ENCODE measurements at places on chromosomes 5 and 9.

DNA sequence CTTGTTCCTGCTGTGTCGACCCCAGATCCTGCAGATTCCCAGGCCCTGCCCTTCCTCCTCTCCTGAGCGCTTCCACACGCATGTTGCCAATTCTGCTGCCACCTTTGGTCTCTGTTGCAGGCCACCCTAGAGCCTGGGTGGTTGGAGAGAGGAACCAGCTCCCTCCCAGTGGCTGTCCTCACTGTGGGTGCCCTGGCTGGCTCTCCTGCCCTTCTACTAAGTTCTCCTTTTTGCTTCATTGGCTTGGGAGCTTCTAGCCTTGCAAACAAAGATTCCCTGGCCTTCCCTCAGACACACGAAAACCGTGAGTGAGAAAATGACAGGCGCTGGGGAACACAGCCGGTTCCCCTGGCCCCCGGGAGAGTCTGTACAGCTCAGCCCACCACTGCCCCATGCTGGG, 14.2 kb upstream of the NCS1 start:
- DNase-seq, result no peak

DNA sequence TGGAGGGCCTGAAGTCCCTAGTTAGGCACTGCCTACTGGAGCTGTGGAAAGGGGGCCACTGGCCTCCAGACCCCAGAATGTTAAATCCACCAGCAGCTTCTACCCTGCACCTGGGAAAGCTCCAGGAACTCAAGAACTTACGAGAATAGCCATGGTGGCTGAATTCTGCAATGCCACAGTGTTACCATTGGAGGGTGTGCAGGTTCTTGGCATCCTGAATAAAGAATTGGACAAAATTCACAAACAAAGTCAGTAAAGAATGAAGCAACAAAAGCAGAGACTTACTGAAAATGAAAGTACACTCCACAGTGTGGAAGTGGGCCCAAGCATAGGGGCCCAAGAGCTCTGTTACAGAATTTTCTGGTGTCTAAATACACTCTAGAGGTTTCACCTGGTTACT, 107.0 kb downstream of the PRDM9 start:
- no peak for DNase-seq

DNA sequence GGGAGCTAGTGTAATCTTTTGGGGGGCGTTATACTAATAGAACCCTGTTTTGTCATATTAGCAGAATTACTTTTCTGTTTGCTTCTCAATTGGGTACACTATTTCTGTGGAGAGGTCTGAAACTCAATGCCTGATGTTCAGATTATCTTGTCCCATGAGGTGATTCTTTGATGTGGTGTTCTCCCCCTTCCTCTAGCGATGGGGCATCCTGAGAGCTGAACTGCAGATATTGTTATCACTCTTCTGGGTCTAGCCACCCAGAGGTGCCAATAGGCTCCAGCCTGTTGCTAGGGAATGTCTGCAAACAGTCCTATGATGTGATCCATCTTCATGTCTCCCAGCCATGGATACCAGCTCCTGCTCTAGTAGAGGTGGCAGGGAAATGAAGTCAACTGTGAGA, 233.1 kb upstream of the RASA1 start:
- DNase-seq, result no peak

GRCh38 chr5:177409043-177409801, at the start of gene F12:
Gene F12 (minus strand): TSS chr5:177409564. CDS start chr5:177409527, 37 bp downstream.
- no peak for DNase-seq

DNA sequence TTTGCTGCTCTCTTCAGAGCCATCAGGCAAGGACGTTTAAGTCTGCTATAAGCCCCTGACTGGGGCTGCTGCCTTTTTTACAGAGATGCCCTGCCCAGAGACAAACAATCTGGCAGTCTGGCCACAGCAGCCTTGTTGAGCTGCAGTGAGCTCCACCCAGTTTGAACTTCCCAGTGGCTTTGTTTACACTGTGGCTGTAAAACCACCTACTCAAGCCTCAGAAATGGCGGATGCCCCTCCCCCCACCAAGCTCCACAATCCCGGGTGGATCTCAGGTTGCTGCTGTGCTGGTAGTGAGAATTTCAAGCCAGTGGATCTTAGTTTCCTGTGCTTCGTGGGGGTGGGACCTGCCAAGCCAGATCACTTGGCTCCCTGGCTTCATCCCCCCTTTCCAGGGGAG, 59.7 kb upstream of the SNCAIP start:
- DNase-seq, result no peak

DNA sequence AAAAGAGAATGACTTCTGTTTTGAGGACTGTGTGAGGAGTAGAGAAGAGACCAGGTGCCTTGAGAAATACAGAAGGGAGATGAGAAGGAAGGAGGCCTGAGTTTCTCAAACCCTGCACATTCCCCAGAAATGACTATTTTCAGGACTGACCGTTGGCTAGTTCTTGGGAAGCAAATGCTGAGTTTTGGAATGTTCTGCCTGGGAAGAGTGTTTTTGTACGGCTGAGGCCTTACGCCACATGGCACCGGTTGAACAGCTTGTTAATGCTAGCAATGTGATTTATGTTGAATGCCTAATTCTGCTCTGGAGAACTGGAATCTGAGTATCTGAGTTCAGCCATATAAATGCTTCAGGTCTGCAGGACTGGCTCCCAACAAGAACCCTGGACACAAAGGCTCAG, 152.7 kb upstream of the ADAMTS16 start:
- no peak for DNase-seq

DNA sequence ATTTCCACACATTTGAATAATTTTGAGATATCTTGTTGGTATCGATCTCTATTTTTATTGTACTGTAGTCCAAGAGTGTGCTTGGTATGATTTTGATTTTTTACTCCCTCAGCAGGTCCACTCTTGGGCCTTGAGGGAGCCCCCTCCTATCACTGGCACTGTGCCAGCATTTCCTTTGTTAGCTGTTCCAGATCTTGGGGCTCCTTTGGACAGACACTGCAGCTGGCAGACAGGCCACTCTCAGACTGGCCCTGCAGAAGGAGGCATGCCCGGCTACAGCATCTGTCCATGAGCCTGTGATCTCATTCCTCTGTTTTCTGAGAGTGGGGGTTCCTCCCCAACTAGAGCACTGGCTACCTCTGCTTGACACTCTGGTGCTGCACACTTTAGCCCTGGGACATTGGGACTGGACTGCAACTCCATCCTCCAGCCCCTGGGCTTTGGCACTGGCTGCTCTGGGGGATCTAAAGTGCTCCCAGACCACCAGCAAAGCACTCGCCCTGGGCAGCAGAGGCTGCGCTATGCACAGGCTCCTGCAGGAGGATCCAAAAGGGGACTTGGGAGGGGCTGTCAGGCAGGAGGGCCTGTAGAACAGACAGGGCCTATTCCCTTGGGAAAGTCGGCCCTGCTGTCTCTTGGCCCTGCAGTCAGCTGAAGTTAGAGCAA, 271.3 kb upstream of the DMAC1 start:
- no peak for DNase-seq

- no peak for DNase-seq
Observed at GRCh38 chr5:37966291-37966690, 126.5 kb upstream of the GDNF start.

DNA sequence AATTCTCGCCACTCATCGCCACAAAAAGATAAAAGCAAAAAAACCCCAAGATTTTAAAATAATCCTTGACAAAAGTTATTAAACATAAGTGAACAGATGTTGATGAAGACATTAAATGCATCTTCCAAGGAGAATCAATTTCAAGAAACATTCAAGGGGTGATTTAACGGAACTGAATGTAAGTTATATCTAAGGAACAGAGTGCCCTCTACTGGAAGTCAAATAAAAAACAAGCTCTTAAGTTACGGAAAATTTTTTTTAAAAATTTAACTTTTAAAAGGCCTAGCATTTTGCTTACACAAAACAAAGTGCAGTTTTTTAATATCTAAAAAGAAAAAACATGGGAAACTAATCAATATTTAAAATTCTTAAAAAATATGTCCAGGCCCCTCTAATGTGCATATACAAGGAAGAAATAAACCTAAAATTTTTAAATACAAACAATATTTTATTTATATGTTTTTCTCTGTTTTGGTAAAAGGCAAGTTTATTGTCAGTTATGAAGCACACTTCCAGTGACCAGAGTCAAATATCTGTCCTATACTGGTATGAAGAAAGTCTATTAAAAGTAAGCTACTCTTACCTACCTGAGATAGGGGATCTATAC, 28.0 kb downstream of the TEX10 start:
- DNase-seq, result no peak

GRCh38 chr9:82132024-82132423, 143.5 kb downstream of the SPATA31D1 start:
- no peak for DNase-seq

DNA sequence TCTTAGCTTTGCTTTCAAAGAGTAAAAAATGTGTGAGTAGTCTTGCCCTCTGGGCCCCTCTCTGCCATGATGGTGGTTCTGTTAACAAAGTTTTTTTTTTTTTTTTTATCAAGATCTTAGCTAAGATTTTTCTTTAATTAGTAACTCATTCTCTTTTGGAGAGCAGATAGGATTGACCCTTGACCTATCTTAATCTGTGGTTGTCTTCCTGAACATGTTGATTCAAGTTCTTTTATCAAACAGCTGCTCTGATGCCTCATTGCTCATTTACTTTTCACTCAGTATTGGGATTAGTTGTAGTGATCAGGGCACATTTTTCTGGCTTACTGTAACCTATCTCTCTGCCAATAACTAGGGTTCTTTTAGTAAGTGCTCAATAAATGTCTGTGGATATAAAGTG, 106.3 kb downstream of the PCSK5 start:
- DNase-seq, result no peak

GRCh38 chr9:117355542-117355941, 59.3 kb downstream of the ASTN2 start:
- DNase-seq, result no peak

GRCh38 chr9:70043689-70044489, at the start of gene MAMDC2:
Gene MAMDC2 (plus strand): TSS chr9:70043848. CDS start chr9:70044198, 350 bp downstream.
- DNase-seq, result no peak

GRCh38 chr5:52863715-52864290, 76.1 kb downstream of the ITGA1 start:
- no peak for DNase-seq

- no peak for DNase-seq
Observed at GRCh38 chr9:7405924-7406604, 393.5 kb downstream of the DMAC1 start.

GRCh38 chr5:144093868-144094267, 76.6 kb downstream of the YIPF5 start:
- no peak for DNase-seq

DNA sequence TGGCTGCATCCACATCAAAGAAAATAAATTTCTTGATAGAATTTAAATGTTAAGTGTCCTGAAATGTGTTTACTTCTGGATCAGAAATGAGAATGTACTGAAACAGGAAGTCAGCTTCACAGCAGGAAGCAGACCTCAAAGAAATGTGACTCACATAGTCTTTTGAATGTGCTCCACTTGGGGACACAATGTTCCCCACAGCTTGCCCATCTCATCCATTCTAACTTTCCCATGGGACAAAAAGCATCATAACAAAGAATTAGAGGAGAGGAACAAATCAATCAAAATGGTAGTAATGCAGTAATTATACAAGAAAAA, 85.7 kb downstream of the GRAMD2B start:
- DNase-seq, result no peak

DNA sequence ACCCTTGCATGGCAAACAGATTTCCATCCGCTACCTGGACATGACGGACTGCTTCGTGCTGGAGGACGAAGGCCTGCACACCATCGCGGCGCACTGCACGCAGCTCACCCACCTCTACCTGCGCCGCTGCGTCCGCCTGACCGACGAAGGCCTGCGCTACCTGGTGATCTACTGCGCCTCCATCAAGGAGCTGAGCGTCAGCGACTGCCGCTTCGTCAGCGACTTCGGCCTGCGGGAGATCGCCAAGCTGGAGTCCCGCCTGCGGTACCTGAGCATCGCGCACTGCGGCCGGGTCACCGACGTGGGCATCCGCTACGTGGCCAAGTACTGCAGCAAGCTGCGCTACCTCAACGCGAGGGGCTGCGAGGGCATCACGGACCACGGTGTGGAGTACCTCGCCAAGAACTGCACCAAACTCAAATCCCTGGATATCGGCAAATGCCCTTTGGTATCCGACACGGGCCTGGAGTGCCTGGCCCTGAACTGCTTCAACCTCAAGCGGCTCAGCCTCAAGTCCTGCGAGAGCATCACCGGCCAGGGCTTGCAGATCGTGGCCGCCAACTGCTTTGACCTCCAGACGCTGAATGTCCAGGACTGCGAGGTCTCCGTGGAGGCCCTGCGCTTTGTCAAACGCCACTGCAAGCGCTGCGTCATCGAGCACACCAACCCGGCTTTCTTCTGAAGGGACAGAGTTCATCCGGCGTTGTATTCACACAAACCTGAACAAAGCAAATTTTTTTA, 242.9 kb downstream of the MARCHF11 start:
- DNase-seq, result no peak

- no peak for DNase-seq
Observed at GRCh38 chr5:156686796-156687195, 163.3 kb upstream of the PPP1R2B start.

GRCh38 chr9:16384993-16385392, 485.5 kb downstream of the BNC2 start:
- no peak for DNase-seq

GRCh38 chr9:73824671-73825070, 672.5 kb upstream of the RORB start:
- DNase-seq, result no peak

DNA sequence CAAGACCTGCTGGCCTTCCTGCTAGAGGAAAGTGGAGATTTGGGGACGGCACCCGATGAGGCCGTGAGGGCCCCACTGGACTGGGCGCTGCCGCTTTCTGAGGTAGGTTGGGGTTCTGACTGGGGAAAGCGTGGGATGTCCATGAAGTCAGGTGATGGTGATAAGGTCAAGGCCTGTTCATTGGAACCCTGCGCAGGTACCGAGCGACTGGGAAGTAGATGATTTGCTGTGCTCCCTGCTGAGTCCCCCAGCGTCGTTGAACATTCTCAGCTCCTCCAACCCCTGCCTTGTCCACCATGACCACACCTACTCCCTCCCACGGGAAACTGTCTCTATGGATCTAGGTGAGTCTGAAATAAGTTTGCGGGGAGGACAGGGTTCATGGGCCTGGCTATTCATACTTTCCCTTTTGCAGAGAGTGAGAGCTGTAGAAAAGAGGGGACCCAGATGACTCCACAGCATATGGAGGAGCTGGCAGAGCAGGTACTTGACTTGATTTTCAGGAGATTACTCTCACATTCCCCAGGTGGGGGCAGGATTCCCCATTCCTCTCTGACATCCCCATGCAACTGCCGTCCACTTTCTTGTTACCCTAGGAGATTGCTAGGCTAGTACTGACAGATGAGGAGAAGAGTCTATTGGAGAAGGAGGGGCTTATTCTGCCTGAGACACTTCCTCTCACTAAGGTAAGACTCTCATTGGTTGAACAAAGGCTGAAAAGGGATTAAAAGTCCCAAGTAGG, 505 bp downstream of the CREB3 start:
- DNase-seq, result peak; percentile 49

GRCh38 chr5:120372899-120373298, 91.2 kb upstream of the PRR16 start:
- no peak for DNase-seq

GRCh38 chr9:3708751-3709150, 182.9 kb upstream of the RFX3 start:
- DNase-seq, result no peak

Data from activated CD8-positive, alpha-beta memory T cell treated with anti-CD3 and anti-CD28 coated beads, Interleukin-2, amount 10 ng/mL, durations not matched to agents 7 days and 5 days (primary cell).